ENCODE measurements at places on chromosomes 3 and 15.

DNA sequence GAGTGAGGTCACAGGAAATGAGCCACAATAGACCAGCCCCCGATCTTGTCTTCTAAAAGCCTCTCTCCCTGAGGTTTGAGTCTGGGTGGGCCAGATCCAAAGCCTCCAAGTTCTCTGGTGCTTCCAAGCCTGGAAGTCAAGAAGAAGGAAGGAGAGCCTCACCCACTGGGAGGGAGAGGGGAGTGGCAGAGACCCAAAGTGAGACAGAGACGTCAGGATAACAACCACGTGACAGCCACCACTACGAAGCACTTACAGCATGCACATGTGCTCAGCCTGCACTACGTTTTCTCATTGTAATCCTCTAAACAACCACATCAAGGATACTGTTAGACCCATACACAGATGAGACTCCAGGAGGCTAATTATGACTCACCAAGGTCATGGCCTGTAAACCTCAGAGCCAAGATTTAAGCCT lies 197.3 kb upstream of the LINGO1 start:
- DNase-seq = no peak

DNA sequence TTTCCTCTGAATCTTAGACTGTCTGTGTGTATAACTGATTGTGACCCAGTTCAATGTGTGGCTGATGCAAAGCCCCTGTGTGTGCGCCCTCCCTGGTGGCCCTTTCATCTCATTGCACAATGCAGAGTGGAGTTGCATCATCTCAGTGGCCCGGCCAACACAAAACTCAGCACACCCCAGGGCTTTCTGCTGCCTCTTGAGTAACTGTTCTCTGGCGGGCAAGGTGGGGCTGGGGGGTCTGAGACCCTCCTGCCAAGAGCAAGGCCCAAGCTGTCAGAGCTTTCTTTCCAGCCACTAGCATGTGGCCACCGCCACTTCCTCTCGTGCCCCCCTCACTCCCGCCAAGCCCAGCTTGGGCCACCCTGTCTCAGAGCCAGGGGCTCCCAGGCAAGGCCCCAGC lies 80.7 kb upstream of the ALDH1L1 start:
- peak; percentile 91 for DNase-seq

GRCh38 chr3:149395107-149396089 lies 17.9 kb upstream of the TM4SF1 start:
- no peak for DNase-seq

- no peak for DNase-seq
Observed at GRCh38 chr3:53416530-53416929, 69.2 kb upstream of the DCP1A start.

- no peak for DNase-seq
Observed at GRCh38 chr15:75659928-75660645, 12.4 kb downstream of the SNX33 start.

DNA sequence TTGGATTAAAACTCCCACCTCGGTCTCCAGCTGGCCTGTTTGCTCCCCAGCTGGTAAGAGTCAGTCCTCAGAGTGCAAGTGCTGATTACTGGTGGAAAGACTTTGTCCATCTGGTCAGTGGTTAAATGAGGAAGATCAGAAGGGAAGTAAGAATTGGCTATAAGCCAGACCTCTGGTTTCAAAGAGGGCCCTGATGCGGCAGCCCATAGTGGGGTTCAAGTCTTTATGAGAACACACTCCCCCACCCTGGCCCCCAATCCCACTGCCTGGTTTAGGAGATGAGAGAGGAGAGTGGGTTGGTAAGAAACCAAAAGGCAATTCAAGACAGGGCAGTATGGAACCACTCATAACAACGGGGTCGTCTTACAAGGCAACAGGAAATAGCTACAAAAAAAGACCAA lies 65.0 kb downstream of the FRMD4B start:
- DNase-seq = peak; percentile 62

DNA sequence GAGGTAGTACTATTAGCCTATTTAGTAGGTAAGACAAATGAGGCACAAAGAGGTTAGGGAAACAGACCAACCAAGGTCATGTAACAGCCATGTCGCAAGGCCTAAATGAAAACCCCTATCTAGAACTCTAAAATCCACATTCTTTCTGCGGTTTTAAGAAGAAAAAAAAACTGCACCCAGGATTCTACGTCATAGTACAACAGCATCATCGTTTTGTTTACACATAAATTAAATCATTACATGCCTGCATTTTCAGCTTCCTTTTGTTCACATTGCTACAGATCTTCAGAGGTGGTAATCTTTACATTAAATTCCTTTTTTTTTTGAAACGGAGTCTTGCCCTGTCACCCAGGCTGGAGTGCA lies 548 bp upstream of the PSMD6 start:
- DNase-seq = peak; percentile 67

DNA sequence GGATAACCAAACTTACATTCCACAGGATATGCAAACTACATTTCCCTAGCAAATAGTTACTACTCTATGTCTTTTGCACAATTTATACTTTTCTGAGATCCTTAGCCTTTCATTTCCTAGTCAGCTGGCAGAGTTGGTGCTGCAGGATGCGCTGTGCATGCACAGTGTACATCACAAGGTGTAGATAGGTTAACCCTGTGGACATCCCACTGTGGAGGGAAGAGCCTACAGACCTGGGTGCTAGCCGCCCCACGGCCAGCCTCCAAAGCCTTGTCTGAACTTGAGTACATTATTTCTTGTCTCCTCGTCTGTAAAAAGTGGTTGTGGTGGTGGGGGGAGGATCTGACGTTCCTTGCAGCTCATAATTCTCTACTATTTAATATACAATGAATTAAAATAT lies 3.5 kb downstream of the TNFSF10 start:
- no peak for DNase-seq

GRCh38 chr3:141553055-141553454 lies 66.2 kb downstream of the RASA2 start:
- DNase-seq = peak; percentile 44

GRCh38 chr3:57393977-57394376 lies 101.5 kb upstream of the ASB14 start:
- DNase-seq = peak; percentile 48

DNA sequence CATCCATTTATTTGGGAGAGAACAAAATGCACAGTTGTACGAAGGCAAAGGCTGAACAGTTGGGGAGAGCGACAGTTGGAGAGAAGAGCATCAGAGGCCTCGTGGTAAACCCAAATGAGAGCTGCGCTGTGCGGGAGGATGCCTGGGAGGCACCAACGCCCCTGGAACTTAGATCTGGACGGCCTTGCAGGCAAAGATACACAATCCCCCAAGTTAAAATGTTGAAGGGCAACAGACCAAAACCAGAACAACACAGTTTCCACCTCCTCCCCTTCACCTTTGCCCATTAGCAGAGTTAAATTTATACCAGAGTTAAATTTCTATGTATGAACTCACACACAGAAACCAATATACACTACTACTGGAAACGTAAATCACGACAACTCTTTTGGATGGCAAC lies 339.6 kb downstream of the RORA start:
- DNase-seq = no peak

GRCh38 chr3:96869316-96869715 lies 54.9 kb downstream of the EPHA6 start:
- DNase-seq = no peak

DNA sequence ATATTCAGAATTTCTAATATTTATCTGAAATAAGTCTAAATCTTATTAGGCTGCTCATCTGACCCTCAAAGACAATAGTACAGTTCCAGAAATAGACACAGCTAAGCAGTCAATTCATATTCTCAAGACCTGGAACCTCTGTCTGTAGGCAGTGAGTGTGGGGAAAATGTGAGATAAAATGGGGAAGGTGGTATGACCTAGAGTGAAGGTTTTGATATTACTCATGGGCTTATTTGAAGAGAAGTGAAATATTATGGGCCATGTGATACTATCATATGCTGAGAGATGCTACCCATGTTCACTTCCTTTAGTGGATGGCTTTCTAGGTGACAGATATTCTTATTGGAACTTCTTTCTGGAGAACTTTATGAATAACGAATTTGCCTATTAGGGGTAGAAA lies 33.5 kb downstream of the TGFBR2 start:
- peak; percentile 21 for DNase-seq

GRCh38 chr3:46091046-46091445 lies 63.8 kb upstream of the XCR1 start:
- no peak for DNase-seq

- DNase-seq = no peak
Observed at GRCh38 chr3:33724256-33724655, 6.2 kb upstream of the CLASP2 start.

DNA sequence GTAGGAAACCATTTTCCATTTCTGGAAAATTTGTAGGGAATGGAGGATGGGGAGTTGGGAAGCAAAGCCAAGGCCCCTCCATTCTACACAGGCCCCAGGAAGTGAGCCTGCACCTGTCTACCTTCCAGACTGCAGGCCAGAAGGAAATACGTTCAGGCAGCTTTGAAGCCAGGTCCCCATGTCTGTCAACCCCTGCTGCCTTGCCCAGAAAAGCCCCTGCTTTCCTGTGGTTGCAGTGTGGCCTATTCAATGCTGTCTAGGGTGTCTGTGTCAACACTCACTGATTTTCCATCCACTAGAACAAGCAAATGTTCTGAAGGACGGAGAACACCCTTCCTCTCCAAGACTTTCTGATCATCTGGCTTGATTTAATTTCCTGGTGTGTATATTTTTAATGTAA lies 281.9 kb downstream of the TLE3 start:
- no peak for DNase-seq

- DNase-seq = no peak
Observed at GRCh38 chr3:46905213-46905560, 27.7 kb downstream of the PTH1R start.

GRCh38 chr3:85821130-85821756 lies 862.5 kb downstream of the CADM2 start:
- DNase-seq = peak; percentile 53

- DNase-seq = no peak
Observed at GRCh38 chr3:10848261-10848660, 32.2 kb downstream of the SLC6A11 start.

DNA sequence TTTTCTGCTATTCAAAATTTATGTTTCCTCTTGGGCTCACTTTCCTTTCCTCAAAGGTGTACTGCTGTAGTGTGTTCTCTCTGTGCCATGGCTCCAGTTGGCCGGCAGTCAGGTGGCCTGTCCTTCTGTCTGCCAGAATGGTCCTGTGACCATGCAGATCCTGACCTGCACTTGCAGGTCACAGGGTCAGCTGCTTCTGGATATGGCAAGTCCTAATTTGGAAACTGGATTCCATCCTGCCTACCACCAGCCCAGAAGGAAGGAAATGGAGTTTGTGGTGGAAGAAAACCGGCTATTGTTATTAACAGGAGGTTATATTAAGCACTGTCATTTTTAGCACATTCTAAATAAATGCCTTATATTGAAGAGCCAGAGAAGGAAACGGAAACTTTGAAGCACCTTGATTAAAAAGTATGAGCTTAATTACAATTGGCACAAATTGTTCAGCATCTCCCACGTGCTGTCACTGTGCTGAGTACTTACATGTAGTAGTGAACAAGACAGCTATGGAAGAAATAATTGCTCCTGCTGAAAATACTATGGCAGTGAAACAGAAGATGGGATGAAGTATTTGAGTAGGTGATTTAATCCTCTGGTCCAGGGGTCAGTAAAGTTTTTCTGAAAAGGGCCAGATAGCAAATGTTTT lies 362.8 kb downstream of the PTPRG start:
- no peak for DNase-seq

DNA sequence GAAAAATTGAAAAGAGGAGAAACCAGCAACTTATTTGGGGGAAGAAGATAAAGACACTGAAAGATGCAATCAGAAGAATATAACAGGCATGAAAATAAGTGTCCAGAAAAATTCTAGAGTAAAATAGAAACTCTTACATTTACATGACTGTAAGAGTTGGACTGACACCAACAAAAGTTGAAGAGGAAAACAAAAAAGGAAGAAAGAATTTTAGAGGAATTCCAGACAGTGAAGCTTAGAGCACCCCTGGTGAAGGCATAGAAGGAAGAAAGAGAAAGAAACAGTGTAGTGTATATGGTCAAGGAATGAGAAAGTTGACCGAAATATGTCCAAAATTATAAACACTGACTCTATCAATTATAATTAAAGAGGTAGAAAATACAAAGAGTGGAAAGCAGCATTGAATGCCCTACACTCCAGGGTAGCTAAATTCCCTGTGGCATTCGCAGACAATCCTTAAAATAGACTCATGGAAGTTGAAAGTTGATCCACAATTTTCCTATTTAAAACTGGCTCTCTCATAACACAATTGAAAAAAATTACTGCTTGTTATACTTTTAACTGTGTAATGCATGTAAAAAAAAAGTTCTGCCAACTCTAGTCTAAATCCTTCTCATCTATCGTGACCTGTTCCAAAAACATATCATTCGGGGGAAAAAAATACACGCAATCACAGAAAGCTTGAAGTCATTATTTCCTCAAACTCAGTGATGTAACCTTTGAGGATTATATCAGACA lies 102.6 kb upstream of the ABI3BP start:
- no peak for DNase-seq

GRCh38 chr15:63043335-63044076 lies 959 bp downstream of the TPM1 start:
- DNase-seq = peak; percentile 59

DNA sequence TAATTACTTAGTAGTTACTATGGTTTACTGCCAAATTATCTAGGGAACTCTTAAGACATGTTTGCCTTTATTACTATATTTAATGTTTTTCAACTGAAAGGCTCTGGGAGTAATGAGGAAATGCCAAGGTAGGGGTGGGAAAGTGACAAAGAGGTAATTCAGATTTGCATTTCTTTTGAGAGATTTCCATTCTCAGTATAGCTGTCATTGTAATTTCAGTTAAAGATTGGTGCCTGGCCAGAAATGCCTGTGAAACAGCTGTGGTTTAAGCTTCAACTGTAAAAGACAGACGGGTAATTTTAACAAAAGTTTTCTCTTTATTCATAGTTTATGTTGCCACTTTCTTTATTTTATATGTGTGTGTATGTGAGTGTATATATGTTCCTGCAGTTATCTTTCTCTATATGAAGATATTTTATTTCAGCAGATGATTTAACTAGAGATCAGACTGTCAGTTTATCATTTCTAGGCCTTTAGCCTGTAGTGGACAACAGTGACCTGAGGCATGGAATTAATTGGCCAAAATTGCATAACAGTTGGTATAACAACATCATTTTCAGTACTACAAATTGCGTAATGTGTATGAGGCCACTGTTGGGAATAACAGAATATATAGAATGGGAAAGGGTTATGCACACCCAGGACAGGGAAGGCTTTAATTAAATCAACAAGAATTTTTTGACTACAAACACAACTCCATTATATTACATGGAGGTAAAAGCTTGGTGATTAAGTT lies 119.0 kb downstream of the BBX start:
- DNase-seq = peak; percentile 11

DNA sequence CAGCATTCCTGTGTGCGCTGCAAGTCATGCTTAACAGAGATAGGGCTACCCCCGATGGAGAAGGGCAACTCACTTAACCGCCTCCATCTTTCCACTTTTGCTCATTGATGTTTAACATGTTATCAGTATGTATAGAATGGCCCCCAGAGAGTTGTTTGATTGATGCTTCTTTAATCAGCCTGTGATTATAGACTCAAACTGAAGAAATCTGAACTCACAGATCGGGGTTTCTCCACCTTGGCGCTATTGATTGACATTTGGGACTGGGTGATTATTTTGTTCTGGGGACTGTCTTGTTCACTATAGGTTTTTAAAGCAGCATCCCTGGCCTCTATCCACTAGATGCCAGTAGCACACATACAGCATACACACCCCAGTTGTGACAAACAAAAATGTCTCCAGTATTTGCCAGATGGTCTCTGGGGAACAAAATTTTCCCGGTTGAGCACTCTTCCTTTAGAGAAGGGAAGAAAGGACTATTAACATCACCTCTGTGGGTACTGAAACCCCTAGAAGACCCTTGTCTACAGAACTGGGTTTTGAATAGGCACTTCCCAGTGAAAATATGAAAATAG lies 54.4 kb downstream of the LARS2 start:
- DNase-seq = no peak
